NCI-H69 (cell line): ENCODE measurements at places on chromosomes 1 and 21.

GRCh38 chr1:47813970-47814369 lies 183.2 kb downstream of the TRABD2B start:
- DNase-seq = no peak

DNA sequence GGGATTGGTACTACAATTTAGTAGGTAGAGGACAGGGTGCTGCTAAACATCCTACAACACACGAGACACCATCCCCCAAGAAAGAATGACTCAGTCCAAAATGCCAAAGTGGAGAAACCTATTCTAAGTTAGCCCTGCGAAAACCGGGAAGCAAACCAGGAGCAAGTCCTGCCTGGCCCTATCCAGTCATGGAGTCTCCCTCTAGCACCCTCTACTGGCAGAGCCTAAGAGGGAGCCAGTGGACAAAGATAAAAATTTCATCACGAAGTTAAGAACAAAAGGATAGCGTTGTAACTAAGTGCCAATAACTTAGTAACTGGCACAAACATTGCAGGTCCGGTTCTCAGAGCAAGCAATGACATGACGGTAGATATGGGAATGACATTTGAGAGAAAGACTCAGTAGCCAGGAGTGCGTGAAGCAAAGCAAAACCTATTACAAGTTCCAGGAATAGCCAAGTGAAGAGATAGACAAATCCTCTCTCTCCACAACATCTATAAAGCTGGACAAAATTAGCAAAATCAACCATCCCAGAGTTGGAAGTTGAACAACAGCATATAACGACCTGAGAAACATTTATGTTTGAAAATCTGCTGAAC lies 383.5 kb downstream of the OMA1 start:
- DNase-seq = peak; percentile 39

DNA sequence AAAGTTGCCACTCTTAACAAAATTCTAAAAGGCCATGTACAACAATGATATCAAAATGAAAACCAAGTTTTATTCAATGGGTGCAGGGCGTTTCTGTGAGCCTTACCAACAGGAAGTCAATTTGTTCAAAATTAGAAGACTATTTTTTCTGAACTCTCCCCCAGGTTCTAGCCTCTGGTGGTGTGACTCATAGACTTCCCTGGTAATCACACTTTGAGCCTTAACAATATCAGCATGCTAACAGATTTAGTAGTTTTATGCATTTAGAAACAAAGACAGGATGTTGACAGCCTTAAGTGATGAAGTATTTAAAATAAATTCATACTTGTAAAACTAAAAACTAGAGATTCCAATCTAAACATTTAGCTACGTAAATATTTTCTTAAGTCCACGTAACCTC lies 88.4 kb downstream of the LRRC8C start:
- no peak for DNase-seq

GRCh38 chr1:240341365-240342250 lies 249.9 kb downstream of the FMN2 start:
- DNase-seq = peak; percentile 80

DNA sequence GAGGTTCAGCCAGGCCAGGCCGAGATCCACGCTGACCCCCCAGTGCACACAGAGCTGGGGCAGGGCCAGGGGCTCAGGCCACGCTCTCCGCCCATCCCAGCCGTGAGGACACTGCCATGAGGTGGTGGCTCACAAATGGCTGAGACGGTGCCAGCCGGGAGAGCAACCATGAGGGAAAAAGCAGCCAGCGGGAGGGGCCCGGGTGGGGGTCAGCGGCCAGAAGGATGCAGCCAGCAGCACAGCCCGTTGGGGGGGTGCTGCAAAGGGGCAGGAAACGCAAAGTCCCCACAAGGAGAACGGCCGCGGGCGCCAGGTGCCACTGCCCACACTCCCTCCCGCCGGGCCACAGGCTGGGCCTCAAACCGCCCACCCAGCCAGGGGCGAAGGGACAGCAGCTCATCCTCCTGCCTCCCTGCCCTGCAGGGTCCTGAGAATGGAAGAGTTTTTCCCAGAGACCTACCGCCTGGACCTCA lies 8.3 kb downstream of the TTLL10 start:
- no peak for DNase-seq

DNA sequence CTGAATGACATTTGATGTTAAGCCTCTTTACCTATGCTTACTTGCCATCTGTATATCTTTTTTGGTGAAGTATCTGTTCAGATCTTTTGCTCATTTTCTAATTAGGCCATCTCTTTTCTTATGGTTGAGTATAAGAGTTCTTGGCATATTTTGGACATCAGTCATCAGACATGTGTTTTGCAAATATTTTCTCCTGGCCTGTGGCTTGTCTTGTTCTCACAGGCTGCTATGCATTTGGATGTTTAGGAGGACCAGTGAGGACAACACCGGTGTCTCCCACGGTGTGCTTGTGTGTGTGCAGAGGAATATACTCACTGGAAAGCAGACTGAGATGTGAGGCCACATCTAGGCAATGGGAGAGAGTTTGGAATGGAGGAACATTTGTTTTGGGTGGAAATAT lies 87.1 kb upstream of the LYST start:
- DNase-seq = no peak

GRCh38 chr1:238985312-238985711 lies 401.1 kb upstream of the CHRM3 start:
- DNase-seq = no peak

- peak; percentile 84 for DNase-seq
Measured at GRCh38 chr21:44792702-44793591, 8.7 kb downstream of the UBE2G2 start.

DNA sequence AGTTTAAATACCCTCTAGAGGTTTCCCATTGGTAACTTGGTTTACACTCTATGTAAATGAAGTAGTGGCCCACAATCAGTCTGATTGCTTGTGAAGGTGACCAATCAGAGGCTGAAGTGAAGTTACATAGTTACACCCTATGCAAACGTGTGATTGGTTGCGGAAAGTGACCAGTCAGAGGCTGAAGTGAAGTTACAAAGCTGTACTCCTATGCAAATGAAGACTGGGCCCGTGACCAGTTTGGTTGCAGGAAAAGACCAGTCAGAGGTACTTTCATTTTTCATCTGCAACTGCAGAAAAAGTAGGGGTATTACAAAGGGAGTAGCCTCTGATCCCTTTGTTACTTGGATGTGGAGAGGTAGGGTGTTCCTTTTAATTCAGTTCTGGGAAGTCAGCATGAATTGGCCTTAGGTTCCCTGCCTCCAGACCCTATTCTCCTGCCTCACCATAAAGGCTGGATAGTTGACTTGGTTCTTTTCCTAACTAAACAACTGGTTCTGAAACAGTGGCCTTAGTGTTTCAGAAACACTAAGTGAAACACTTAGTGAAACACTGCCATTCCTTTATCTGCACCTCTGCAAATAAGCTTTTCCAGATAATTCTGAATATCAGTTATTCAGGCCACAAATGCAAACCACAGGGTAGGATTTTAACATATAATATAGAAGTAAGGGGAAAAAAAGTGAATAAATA lies 39.3 kb downstream of the MAGI3 start:
- DNase-seq = no peak

- peak; percentile 61 for DNase-seq
Measured at GRCh38 chr1:119713039-119713748, 1.5 kb downstream of the PHGDH start.

GRCh38 chr1:240492832-240493440 lies 119.0 kb downstream of the GREM2 start:
- DNase-seq = no peak

DNA sequence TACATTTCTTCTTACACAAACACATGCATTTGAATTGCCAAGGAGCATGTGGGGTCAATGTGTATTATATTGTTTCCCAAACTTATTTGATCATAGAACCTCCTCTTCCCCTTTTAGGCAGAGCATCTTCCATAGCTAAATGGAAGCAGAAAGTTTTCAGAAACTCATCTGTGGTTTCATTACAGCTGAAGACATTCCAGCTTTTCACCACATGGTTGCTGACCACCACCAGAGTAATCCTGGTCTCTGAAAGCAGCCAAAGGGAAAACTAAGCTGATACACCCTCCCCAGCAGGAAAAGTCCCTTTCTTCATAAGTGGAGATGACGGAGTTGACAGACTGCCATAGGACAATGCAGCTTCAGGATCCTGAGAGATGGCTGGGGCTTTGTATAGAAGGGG lies 30.2 kb upstream of the OTUD3 start:
- DNase-seq = no peak

GRCh38 chr1:247409869-247410544 lies 6.0 kb upstream of the NLRP3 start:
- no peak for DNase-seq

- DNase-seq = no peak
Measured at GRCh38 chr1:42085596-42085995, 67.6 kb upstream of the GUCA2B start.

DNA sequence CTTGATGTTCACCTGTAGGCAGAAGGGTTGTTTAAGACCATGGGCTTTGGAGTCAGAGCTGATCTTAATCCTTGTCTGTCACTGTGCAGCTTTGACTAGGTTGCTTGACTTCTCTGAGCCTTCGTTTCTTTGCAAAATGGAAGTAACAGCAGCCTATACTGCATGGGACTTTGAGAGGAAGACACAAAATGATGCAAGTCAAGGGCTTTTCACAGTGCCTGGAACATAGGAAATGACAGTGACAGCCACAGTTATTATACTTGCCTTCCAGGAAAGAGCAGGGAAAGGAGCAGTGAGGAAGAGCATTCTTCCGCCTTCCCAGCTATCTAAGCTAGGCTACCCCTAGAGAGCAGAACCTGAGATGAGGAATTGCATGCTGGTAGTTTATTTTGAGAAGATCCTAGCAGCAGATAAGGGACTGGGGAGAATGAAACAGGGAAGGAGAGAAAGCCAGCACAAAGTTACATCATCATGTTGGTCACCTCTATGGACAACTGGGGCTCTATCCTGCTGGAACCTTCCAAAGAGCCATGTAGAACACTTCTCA lies 3.1 kb downstream of the CSF3R start:
- DNase-seq = no peak

GRCh38 chr21:43703035-43703880 lies 15.7 kb upstream of the PDXK start:
- peak; percentile 38 for DNase-seq

DNA sequence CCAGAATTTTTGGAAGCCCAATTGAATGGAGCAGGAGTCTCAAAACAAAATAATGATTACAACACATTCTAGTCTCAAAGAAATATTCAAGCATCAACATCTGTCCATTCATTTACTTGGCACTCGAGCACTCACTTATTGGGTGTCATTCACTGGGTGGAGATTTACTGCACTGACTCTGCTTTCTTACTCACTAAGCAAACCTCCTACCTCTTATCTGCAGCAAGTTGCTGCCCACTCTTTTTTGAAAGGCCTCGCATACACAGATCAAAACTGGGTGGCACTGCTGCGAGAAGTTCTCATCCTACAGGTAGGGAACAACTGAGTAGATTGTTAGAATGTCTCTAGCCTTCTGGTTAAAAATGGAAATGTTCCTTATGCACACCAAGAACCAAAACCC lies 18.0 kb downstream of the RHBDL2 start:
- DNase-seq = no peak

DNA sequence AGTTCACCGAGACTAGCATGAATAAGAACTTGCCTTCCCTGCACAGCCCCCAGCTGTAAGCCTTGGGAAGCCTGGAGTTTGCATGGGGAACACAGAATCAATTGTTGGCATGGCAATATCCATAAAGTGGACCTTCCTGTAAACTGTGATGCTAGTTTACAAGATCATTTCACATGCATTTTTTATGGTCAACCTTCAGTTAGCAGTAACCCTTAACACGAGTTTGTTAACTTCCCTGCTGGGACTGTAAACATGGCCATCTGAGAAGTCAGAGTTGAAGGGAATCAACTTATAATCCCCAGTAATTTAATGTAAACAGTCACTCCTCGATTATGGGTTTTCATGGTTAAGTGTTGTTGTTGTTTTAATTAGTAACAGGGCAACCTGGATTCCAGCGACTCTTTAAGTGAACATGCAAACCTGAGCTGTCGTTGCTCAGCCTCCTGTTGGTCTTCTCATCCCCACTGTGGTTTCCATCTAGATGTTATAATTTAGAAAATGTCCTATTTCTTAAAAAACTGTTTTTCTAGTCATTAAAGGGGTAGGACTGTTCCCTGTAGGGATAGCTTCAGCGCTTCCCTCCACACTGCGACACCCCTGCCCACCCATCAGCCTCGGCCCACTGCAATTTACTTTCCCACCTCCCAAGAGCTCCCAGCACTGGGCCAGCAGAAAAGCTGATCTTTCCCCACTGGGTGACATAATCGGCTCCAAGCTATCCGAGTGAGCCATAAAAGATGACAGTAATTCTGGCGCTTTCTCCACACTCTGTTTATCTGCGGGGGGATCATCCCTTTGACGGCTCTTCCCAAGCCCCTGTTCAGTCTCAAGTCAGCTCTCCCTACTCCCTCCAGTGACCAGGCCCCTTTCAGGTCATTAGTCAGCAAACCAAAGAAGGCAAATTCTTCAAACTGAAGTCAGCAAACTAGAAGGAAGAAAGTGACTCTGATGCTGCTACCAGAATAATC lies 107.6 kb upstream of the IPO9 start:
- DNase-seq = peak; percentile 90

DNA sequence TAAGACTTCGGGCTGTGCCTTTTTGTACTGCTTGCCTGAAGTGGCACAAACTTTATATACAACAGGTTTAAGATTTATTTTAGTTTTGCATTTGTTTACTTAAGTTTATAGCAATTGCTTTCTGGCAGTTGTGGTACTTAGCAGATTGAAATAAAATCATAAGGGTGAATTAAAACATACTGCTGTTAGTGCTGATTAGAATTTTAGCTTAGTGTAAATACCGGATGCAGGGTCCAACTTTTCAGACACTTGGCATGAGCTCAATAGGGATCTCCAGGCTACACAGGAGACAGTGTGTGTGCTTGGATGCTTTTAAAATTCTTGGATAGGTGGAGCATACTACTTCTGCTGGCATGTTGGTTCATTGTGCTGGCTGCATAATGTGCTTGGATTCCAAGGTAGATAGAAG lies 159.6 kb downstream of the NFIA start:
- peak; percentile 67 for DNase-seq

- peak; percentile 56 for DNase-seq
Measured at GRCh38 chr21:45542667-45543370, 579 bp upstream of the SLC19A1 start.

GRCh38 chr1:7069931-7070330 lies 284.7 kb downstream of the CAMTA1 start:
- DNase-seq = no peak

GRCh38 chr1:98294127-98294526 lies 367.4 kb upstream of the SNX7 start:
- no peak for DNase-seq

GRCh38 chr1:211082824-211083223 lies 51.1 kb downstream of the KCNH1 start:
- peak; percentile 9 for DNase-seq

DNA sequence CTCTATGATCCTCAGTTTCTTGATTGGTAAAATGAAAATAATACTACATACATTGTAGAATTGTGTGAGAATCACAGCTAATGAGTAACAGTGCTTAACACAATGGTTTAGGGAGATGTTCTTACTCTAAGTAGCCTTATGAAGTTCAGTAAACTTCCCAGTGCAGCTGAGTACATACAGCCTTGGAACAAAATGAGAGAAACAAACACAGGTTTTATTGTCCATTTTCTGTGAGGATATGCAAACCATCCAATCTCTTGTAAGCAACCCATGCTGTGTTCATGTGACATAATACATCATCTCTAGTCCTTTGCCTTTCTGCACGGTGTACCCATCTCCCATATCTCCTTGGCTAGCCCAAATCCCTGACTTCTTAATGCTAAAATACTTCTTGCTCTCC lies 14.7 kb upstream of the STRIP1 start:
- no peak for DNase-seq

- peak; percentile 80 for DNase-seq
Measured at GRCh38 chr1:73862355-73862754, 335.6 kb downstream of the LRRIQ3 start.

- no peak for DNase-seq
Measured at GRCh38 chr1:62590255-62590969, 6.9 kb upstream of the ANGPTL3 start.
